Foreskin keratinocyte (primary cell): ENCODE measurements at places on chromosomes 16 and 17. TPM values are rescaled to one million over a fixed set of nuclear protein-coding genes. Genes with fewer than 3 reads are reported as not detected.

- peak; percentile 78 for DNase-seq
Measured at GRCh38 chr16:4183237-4184037, 58.4 kb downstream of the SRL start.

DNA sequence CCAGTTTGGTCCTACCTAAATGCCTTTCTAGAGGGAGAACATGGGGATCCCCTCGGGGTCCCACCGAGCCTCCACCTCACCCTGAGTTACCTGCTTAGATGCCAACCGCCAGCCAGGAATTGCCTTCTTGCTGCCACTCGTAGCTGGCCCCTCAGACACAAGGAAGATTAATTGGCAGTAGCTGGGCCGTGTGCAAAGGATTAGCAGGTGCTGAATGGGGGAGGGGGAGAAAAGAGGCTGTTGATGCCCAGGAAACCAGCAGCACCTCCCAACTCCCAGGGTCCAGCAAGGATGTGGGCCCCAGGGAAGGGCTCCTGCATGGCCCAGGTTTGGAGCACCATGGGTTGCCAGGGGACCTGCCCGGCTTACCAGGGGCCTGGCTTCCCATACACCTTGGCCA, at the start of gene CNGB1:
TSS of gene CNGB1 (minus strand) at position 159 of the 400 bp plus-strand sequence. CDS start 3,842 bp downstream, outside the sequence.
- DNase-seq: no peak

DNA sequence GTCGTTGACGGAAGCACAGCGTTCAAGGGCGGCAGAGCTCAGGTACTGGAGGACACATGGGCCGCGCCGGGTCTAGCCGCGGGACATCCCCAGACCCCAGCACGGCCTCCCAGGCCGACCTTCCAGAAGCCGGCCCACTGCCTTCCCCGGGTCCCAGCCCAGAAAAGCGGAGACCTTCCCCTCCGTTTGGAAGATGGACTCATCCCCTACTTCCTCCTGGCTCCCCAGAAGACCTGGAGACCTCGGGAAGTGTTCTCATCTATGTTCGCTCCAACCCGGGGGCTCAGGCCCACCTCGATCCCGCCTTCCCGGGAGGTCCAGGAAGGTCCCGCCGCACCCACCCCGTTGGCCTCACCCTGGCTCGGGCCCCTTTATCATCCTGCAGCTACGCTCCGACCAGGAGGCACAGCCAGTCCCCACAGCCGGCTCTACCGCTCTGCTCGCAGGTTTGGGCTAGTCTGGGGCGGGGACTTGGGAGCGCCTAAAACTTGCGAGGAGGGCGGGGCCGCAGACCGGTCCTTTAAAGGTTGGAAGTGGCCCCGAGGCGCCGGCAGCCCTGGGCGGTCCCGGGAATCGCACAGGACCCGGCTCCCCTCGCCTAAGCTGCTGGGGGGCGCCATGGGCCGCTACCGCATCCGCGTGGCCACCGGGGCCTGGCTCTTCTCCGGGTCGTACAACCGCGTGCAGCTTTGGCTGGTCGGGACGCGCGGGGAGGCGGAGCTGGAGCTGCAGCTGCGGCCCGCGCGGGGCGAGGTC, at the start of gene ALOX12:
TSS of gene ALOX12 (plus strand) at position 550 of the 756 bp plus-strand sequence. CDS start at position 619, 69 bp downstream.
- peak; percentile 65 for DNase-seq

Gene KCNAB3
- 0.81 and 0.83 TPM in 2 replicates for polyA plus RNA-seq

DNA sequence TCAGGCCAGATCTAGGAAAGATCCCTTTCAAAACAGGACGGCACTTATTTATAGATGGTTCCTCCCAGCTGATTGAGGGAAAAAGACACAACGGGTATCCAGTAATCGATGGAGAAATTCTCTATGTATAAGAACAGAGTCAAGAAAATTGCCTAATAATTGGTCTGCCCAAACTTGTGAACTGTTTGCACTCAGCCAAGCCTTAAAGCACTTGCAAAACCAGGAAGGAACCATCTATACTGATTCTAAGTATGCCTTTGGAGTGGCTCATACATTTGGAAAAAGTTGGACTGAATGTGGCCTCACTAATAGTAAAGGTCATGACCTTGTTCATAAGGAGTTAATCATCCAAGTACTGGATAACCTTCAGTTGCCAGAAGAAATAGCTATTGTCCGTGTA, 5.9 kb downstream of the HPR start:
- no peak for DNase-seq

DNA sequence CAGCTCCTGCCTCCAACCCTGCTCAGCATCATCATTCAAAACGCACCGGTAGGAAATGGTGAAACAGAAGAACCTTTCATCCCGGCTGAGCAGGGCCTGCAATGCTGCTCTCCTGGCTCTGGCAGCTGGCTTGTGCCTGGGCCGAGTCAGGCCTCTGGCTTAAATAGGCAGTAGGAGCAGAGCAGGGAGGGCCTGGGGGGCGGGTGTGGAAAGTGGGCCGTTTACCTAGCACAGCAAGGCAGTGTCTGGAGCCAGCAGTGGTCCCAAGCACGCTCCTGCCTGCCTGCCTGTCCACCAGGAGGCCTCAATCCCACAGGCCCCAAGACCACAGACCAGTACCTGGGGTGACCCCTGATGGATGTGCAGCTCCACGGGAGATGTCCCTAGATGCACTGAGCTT, 59.3 kb downstream of the SMPD3 start:
- DNase-seq: no peak

Gene ABCA10
- 0.04 and 0.12 TPM in 2 replicates for polyA plus RNA-seq

Gene SLC12A3
- 0.03 TPM in 1 of 2 replicates, not detected in the other for polyA plus RNA-seq

DNA sequence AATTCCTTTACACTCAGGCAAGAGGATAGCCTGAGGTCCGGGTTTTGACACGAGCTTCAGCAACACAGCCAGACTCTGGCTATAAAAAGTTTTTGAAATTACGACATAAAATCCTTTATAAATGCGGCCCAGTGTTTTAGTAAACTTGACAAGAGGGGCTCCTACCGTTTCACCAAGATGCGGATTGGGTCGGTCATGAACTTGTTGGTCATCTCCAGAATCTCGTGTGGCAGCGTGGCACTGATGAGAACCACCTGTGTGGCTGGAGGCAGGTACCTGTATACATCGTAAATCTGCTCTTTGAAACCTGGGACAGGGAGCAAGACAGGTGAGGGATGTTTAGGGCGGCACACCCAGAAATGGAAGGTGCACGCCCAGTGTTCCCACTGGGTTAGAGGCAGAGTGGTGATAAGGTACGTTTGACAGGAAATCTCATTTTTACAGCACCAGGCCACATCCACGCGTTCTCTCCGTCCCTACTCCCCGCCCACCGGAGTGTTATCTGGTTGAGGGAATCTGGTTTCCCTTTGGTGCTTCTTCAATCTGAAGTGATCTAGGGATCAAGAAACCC, 8.0 kb downstream of the EIF4A3 start:
- DNase-seq: no peak
